ENCODE measurements at places on chromosomes 7 and 10. TPM values are rescaled to one million over a fixed set of nuclear protein-coding genes. Genes with fewer than 3 reads are reported as not detected.

DNA sequence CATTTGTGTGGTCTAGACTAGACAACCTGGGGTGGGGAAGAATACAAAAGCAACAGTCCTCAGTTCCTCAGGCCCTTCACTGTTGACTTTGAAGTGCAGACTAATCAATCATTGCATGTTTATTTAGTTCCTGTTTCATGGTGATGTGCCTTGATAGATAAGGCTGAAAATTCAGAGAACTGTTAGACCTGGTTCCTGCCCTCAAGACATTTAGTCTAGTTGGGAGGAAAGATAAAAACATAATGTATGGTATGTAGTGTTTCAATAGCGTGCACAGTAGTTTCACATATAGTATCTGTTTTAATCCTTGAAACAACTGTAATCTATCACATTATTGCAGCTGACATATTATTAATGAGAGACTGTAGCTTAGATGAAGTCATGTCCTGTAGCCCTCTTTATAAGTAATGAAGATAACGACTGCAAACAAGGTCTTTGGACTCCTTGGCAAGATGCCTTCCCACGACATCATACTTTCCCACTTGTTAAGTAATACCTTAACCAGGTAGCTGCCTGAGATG lies 124.0 kb downstream of the CELF2 start:
- no peak for DNase-seq

DNA sequence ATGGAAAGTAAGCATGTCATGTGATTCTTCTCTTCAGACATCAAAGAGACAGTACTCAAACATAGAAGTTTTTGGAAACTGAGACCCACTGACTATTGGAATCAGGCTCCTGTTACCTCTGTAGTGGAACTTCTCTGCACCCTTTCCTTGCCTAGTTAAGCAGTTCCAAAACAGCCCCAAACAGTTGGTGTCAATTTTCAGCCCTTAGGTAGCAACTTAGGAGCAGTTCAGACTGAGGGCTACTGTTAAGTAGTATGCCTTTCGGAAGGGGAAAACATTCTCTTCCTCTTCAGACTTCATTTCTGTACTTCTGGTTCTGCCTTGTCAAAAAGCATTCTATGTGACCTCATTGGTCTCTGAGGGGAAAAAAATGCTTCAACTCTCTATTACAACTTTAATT lies 85.7 kb downstream of the ZNF277 start:
- no peak for DNase-seq

DNA sequence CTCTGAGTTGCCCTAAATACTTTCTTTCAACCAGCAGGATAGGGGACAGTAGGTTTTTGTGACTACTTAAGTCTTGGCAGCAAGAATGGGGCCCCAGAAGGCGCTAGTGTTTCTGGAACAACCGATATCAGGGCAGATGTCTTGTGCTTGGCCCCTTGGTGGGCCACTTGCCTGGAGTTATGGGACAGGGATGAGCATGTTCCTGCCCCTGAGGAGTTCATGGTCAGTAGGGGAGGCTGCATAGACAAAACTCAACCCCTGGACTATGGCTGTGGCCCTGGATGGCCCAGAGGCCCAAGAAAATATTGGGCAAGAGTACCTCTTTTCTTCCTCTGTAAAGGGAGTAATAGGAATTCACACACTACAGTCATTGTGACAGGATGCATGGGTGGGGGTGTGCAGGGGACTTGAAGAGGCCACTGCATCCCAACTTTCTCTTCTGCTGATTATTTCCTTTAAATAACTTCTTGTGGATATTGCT lies 57.7 kb upstream of the IGFBP3 start:
- no peak for DNase-seq

- no peak for DNase-seq
Observed at GRCh38 chr7:142196066-142196840, 61.6 kb downstream of the PRSS58 start.

GRCh38 chr10:2897619-2898508 lies 169.5 kb upstream of the PFKP start:
- DNase-seq = no peak

DNA sequence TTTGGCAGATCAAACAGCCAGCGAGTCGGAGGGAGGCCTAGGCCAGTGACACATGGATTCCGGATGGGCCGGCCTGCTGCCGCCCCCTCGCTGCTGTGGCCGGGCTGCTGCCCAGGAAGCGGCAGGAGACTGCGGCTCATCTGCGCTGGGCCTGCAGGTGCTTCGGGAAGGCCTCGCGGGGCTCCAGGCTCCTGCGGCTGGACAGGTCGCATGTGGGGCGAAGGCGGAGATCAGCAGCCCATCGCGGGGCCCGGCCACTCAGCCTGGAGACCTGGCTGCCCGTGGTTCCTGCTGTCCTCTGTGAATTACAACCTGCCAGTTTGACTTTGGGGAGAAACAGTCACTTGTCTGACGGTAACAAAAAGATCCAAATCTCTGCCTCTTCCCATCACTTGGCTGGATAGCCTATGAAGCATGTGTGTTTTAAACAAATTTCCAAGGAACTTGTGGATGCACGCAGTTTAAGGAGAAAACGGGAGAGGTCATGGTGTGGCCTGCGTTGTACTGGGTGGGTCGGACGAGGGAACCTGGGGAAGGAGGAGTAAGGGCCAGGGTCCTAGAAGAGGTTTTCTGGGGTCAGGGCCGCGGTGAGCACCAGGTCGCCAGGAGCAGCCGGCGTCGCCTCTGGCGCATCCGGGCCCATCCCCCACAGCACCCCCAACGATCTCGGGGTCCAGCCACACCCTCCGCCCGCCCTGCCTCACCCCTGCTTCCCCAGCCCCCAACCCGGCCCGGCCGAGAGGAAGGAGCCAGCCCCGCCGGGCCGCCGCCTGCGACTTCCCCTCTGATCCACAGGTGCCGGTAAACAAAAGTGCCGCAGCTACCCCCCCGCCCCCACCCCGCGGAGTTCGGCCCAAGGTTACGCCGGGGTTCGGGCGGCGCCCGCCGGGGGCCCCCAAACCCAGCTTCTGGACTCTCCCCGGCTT lies 1.6 kb downstream of the SPOCK2 start:
- peak; percentile 50 for DNase-seq

DNA sequence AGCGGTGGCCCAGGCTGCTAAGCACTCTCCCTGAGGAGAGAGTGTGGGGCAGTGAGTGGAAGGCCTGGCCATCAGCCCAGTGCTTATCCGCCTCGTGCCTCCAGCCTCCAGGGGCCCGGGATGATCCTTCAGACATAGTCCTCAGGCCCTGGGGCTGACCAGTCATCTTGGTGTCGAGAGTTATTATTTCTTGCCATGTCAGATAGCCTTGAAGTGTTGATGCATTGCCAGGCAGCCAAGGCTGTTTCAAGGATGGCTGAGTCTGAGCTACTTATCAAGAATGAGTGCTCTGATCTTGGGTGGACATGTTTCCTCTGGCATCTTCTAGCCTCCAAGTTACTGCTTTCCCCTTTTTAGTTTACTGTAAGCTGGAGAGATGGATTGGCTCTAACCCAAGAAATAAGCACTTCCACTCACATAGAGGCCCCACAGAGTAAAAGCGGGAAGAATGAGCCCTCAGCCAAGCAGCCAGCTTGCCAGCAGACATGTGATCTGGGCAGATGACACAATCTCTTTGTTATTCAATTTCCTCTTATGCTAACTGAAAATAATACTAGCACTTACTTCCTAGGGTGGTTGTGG lies 136.5 kb upstream of the NAMPT start:
- peak; percentile 81 for DNase-seq

DNA sequence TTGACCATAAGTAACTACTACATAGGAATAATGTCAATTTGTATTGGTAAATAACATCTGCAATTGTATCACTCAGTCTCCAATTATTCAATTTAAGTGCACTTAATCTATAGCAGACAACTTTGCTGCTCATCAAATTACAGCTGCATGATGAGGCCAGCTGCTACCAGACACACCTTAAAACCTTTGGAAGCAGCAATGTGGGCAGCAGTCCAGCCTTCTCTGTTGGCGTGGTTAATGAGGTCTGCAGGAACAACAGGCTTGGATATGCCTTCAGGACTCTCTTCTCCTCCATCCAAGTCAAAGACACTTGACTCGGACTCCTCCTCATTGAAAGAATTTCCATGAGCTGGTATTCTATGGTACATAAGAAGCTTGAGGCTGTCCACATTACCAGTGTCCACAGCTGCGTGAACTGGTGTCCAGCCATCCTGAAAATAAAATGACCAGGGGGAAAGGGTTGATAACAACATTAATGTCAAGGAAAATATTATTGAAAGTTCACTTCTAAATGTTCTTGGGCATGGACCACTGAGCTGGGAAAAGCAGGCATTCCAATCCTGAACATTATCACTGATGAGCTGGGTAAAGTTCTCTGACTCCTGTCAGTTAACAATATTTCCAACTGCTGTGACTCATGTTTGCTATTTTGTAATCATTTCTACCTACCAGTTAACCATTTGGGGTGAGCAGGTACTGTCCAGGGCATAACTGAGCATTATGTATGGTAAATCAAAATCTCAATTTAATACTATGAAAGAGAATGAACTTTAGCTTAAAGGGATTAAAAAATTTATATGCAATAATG lies 95.7 kb downstream of the CTTNBP2 start:
- no peak for DNase-seq

DNA sequence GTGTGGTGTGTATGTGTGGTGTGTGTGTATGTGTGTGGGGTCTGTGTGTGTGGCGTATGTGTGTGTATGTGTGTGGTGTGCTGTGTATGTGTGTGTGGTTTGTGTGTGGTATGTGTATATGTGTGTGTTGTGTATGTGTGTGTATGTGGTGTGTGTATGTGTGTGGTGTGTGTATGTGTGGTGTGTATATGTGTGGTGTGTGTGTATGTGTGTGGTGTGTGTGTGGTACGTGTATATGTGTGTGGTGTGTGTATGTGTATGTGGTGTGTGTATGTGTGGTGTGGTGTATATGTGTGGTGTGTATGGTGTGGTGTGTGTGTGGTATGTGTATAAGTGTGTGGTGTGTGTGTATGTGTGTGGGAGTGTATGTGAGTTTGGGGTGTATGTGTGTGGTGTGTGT lies 428.7 kb downstream of the PAXIP1 start:
- DNase-seq = no peak

DNA sequence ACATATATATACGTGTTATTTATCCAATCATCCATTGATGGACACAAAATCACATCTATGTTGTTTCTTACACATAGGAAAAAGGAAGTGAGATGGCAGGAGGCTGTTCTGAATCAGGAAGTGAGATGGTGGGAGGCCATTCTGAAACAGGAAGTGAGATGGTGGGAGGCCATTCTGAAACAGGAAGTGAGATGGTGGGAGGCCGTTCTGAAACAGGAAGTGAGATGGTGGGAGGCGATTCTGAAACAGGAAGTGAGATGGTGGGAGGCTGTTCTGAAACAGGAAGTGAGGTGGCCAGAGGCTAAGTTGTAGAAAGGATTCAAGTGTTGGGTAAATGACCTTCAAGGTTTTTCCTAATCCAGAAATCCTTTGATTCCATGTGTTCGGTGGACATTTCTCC lies 921.5 kb downstream of the TYW1 start:
- DNase-seq = no peak

GRCh38 chr10:76085002-76085816 lies 653.8 kb downstream of the LRMDA start:
- DNase-seq = no peak

- DNase-seq = peak; percentile 5
Observed at GRCh38 chr7:505171-505570, 14.5 kb downstream of the PDGFA start.

- DNase-seq = no peak
Observed at GRCh38 chr10:99565166-99565565, 32.4 kb downstream of the NKX2-3 start.

DNA sequence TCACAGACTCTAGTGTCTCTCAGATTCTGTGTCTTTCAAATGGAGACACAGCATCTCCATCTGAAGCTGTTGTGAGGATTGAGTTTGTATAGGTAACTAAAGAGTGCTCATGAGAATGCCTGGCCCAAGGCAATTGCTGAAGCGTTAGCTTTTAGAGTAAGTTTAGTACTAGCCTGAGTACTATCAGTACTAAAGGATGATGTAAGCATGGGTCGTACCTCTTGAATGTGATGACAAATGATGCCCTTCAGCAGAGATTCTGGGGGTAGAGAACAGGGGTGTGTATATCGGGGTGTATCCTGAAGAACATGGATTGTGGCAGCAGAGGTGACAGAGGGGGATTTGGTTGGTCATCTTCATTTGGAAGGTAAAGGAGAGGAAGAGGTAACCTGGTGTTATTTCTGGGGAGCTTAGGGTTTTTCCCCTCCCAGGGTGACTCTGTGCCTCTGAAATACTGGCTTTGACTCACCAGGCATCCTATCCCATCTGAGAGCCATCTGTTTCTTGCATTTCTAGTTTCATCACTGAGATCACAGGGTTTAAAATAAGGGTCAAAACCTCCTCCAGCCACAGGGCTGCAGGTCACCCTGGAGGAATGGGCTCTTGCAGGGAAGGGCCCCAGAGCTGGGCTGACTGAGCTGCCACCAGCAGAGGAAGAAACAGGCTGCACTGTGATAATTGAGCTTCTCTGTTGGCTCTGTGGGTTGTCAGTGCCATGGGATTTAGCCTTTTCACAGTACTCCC lies 756.0 kb downstream of the KCNMA1 start:
- DNase-seq = no peak

GRCh38 chr10:130513686-130514476 lies 377.7 kb downstream of the GLRX3 start:
- DNase-seq = no peak

DNA sequence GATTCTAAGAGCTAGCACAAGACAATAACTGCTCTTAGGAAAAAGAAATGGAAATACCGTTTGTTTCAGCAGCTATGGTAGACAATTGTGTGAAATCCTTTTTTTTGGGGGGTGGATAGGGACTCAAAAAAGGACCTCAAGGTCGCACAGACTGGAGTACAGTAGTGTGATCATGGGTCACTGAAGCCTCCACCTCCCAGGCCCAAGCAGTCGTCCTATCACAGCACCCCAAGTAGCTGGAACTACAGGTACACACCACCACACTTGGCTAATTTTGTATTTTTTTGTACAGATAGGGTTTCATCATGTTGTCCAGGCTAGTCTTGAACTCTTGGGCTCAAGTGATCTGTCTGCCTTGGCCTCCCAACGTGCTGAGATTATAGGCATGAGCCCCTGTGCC lies 33.9 kb downstream of the KMT2E start:
- DNase-seq = no peak

GRCh38 chr10:52334595-52334994 lies 20.5 kb downstream of the DKK1 start:
- no peak for DNase-seq

- no peak for DNase-seq
Observed at GRCh38 chr7:7798510-7798909, 80.1 kb upstream of the RPA3 start.

NUTM2E gene
- total RNA-seq = not detected

CCDC7 gene
- total RNA-seq = 24.7 TPM

AKR1C2 gene
- 17.5 TPM for total RNA-seq

HYAL4 gene
- not detected for total RNA-seq

HMX3 gene
- total RNA-seq = not detected

FZD1 gene
- 14.1 TPM for total RNA-seq

PRKAR2B gene
- total RNA-seq = 21.8 TPM

COL28A1 gene
- total RNA-seq = 1.9 TPM

NODAL gene
- total RNA-seq = 0.16 TPM

ANKRD30A gene
- not detected for total RNA-seq

SCIN gene
- not detected for total RNA-seq

CTAGE4 gene
- 0.16 TPM for total RNA-seq

GPR85 gene
- total RNA-seq = 0.69 TPM

PARP12 gene
- total RNA-seq = 16.4 TPM

SDK1 gene
- total RNA-seq = 1.3 TPM

FAM25C gene
- not detected for total RNA-seq

LIPN gene
- total RNA-seq = not detected
